ENCODE measurements at places on chromosomes 6 and 20.

- DNase-seq = no peak
These were observed 610.1 kb upstream of the CDH4 start for GRCh38 chr20:60641879-60642447.

GRCh38 chr6:45816674-45817297 is 198.9 kb downstream of the CLIC5 start:
- DNase-seq = no peak

GRCh38 chr6:157892363-157892877 is 69.4 kb downstream of the SNX9 start:
- no peak for DNase-seq

DNA sequence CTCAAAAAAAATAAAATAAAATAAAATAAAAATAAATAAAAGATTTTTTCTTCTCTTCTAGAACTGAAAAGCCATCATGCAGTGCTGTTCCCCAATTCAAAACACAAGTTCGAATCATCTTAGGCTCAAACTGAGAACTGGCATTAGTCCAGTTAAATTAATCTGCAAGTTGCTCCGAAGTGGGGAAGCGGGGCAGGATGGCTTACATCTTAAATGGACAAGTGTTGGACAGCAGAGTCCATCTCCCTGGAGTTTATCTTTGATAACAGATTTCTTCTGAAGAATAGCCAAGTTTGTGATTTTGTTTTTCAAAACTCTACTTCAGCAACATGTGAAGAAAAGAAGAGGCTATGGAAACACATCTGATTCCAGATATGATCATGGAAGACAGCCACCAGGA is 111.3 kb upstream of the ASF1A start:
- DNase-seq = no peak

GRCh38 chr6:158835616-158836221 is 16.6 kb upstream of the EZR start:
- no peak for DNase-seq

GRCh38 chr20:23163562-23163961 is 77.4 kb upstream of the CD93 start:
- DNase-seq = no peak

DNA sequence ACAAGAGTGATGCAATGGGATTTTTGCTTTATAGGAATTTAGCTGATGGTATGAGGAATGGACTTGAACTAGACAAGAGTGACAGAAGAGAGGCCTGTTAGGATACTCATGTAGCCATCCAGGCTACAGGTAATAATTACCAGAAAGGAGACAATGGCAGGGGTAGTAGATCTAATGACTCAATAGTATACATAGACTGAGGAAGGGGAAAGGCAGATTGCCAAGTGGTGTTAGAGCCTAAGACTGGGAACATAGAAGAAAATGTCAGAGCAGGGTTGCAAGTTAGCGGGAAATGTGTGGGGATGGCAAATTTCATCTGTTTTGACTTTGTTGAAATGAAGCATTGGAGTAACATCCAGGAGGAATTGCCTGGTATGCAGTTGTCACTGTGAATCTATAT is 295.6 kb downstream of the UTRN start:
- DNase-seq = no peak

GRCh38 chr6:109821428-109821827 is 130.3 kb downstream of the FIG4 start:
- no peak for DNase-seq

GRCh38 chr20:18543932-18544331 is 23.3 kb upstream of the SMIM26 start:
- no peak for DNase-seq

DNA sequence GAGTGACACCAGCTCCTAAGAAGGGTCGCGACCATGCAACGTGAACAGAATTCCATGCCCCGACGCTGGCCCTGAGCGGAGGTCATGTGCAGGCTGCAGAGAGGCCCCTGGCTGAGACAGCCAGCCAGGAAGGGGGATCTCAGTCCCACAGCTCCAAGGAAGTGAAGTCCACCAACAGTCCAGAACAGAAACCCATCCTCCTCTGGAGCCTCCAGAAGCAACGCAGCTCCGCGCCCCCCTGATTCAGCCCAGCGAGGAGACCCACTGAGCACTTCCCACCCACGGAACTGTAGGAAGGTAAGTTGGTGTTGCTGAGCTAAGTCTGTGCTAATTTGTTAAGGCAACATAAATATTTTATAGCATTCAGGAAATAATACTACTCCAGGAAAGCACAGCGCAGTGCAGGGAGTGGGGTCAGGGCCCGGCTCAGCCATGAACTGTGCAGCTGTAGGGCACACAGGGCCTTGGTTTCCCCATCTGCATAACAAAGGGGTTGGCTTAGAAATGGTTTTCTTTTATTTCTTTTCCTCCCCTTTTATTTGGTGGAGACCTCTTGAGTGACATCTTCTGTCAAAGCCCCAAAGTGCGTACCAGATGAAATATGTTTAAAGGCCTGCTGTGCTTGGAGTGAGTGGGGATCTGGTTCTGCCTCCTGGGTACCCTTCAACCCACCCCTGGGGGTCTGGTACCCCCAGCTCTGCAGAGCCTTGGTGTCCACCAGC is 241.1 kb upstream of the PMEPA1 start:
- no peak for DNase-seq

GRCh38 chr6:317448-318144 is 25.3 kb downstream of the DUSP22 start:
- no peak for DNase-seq

GRCh38 chr6:108502832-108503231 is 57.9 kb upstream of the FOXO3 start:
- DNase-seq = no peak

All from ACHN (cell line).